Left hindlimb (tissue), 1 donor: ENCODE measurements at places on chromosomes 4 and X.

GRCh38 chr4:42915484-42915883 lies 23.0 kb downstream of the GRXCR1 start:
- no peak for DNase-seq

DNA sequence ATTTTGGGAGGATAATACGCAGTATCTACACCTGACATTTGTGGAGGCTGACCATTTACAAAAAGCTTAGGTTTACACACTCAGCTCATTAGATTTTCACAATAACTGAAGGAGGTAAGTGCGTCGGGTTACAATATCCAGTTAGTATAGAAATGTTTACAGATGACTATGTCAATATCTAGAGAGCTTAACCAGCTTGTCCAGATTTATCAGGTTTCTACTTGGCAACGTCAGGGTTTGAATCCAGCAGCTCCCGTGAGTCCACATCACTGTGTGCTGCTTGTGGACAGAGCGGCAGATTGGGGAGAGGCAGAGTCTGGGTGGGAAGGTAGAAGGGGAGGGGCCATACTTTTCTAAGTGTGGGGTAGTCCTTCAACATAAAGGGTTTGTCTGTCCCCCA lies 28.3 kb downstream of the ARHGAP10 start:
- no peak for DNase-seq

GRCh38 chr4:24768006-24768405 lies 27.4 kb upstream of the SOD3 start:
- DNase-seq, result no peak

GRCh38 chr4:43014256-43014655 lies 121.7 kb downstream of the GRXCR1 start:
- DNase-seq, result no peak

DNA sequence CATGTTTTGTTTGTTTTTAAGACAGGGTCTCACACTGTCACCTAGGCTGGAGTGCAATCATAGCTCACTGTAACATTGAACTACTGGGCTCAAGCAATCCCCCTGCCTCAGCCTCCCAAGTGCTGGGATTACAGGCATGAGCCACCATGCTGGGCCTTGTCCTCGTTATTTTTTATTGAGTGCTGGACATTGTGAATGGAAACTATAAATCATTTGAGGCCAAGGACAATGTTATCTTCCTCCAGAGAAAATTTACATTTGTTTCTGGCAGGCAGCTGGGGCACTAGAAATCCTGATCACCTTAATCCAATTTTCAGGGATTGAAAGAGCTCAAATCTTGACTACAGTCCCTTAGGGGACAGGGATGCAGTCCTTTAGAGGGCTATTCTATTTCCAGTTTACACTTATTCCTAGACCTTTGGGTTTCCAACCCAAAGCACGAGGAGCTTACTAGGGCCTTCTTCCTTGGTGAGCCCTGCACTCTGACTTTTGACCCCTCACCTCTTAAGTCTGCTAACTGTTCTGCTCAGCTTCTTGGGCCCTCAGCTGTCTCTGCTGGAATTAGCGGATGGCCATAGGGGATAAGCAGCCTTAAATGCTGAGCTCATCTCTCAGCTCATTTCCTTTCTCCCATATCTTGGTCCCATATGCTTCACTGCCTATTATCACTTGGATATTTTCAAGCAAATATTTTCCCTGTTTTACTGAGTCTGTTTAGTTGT lies 23.0 kb upstream of the PDZD4 start:
- no peak for DNase-seq

DNA sequence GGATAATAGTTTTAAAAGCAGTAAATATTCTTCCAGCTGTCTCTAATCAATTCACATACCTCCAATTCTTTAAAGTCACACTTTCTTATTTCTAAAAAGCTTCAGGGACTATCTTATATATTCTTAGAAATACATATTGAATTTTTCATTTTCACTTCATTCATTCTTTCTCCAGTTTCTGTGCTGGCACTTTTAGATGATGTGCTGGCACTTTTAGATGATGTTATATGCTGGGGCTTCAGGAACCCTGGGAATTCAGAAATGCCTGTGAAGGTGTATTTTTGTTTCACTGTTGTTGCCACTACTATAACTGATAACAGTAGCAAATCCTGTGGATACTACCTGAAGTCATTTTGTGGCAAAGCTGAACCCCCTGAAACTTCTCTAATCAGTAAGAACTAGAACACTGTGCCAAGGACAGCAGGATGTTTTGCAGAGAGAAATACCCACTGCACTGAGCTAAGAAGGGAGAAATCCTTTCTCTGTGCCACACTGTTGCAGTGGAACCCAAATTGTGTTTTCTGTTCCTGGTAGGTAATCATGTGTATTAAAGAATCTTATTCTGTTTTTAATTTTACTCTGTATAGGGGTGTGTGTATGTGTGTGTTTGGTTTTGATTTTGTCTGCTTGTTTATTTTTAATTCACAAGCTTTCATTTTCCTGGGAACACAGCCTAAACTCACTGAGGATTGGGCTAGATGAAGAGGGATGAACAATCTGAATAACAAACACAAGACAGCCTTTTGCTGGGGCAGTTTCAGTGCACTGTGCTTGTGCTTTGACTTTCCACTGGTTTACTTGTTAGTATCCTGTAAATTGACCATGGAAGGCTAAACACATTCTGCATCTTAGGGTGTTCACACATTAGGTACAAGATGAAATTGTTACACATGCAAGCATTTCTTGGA lies 898.3 kb downstream of the CCSER1 start:
- DNase-seq, result no peak

- DNase-seq, result no peak
Observed at GRCh38 chr4:66885501-66886165, 659.7 kb downstream of the CENPC start.

DNA sequence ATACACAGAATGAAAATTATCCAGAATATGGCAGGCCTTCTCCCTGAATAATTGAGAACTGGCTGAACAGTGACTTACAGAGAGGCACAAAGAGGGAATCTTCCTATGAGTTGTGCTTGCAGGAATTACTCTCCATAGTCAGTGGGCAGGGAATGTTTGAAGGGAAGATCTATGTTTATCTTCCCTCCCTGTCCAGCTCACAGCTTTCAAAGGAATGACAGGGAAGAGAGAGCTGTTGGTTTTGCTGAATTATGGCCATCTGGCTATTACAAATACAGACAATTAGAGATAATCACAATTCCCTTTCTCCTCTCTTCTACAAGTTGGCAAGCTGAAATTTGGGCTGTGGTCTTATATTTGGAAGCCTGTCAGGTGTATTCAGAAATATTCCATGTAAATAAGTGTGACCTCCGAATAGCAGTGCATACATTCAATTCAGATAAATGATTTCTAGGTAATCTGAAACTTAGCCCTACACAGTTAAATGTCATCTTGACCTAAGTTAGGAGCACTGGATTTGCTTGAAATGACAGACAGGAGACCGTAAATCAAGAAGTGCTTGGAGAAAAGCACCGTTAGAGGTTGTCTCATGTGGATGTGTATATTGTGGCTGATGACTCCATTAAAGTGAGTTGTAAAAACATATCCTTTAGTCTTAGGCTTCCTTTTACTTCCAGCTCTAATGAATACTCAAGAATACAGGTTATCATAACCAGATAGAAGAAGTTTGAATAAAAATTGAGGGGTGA lies 136.8 kb downstream of the C4orf33 start:
- no peak for DNase-seq
